ENCODE measurements at places on chromosomes 4 and X.

GRCh38 chr4:152007111-152007510 is 246.3 kb upstream of the GATB start:
- no peak for DNase-seq

GRCh38 chrX:3362956-3363355 is 16.5 kb upstream of the MXRA5 start:
- no peak for DNase-seq

DNA sequence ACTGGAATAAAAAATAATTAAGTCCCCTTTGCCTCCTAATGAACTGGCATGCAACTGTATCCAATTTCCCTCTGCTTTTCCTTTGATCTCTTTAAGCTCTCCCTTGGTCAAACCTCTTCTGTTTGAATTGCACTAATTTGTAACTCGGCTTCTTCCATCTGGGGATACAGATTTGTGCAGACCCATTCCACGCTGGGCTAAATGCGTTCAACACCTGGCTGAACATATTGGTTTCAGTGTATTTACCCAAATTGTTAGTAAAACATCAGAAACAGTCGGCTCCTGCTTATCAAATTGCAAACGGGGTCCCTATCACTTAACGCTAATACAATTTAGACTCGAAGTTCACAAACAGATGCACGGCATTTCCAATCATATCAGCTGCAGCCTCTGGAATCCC is 124.9 kb upstream of the TAPT1 start:
- DNase-seq = no peak

GRCh38 chr4:114813961-114814360 is 215.4 kb downstream of the UGT8 start:
- no peak for DNase-seq

DNA sequence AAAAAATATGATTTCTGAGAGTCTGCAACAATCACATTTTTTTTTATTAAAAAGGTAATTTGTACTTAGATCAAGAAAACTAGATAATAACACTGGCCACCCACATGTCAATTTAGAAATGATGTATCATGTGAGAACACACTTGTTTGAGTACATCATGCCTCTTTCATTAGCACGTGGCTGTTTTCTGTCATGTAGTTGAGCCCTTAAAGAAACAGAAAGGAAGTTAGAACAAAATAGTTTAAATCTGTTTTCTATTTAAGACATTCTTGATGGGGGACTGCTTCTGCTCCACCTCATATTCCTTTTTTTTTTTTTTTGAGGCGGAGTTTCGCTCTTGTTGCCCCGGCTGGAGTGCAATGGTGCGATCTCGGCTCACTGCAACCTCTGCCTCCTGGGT is 207.5 kb downstream of the NSUN7 start:
- no peak for DNase-seq

DNA sequence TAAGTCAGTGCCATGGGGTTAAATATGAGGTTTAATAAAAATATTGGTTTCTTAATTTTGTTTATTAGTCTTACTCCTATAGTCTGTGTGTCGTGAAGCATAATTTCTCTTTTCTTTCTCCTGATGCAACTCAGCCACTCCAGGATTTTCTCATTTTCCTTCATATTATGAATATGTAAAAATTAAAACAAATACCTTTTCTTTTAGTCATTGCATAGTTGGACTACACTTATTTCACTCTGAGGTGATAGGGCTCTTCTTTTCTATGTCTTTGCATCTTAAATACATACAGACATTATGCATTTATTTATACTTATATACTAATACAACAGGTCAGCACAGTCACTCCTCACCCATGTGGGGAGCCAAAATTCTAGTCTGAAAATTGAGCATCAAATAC is 19.1 kb downstream of the GALNT7 start:
- DNase-seq = no peak

GRCh38 chr4:11847167-11847566 is 418.5 kb upstream of the HS3ST1 start:
- DNase-seq = no peak

GRCh38 chr4:79871961-79872360 is 201.1 kb downstream of the ANTXR2 start:
- no peak for DNase-seq

GRCh38 chr4:105894660-105895582 is at the start of gene NPNT:
Gene NPNT, plus strand, starts transcription at chr4:105895471. Its CDS starts 182 bp downstream, at chr4:105895653.
- no peak for DNase-seq

GRCh38 chr4:14299166-14299565 is 671.6 kb upstream of the BOD1L1 start:
- DNase-seq = no peak

DNA sequence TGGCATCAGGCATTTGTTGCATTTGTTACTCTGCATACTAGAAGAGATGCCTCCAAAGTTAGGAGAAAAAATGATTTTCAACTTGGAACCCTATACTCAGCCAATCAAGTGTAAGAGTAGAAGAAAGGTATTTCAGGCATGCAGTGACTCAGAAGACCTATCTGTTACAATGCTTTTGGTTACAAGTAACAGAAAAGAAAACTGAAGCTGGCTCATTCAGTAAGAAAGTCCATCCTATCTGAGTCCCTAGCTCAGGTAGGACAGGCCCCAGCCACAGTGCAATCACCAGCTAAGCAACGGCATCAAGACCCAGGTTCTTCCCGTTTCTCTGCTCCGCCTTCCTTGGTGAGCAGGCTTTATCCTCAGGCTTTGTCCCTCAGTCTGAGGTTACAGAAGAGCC is 23.3 kb downstream of the MECP2 start:
- DNase-seq = no peak

GRCh38 chrX:104432321-104432720 is 133.7 kb upstream of the IL1RAPL2 start:
- DNase-seq = no peak

DNA sequence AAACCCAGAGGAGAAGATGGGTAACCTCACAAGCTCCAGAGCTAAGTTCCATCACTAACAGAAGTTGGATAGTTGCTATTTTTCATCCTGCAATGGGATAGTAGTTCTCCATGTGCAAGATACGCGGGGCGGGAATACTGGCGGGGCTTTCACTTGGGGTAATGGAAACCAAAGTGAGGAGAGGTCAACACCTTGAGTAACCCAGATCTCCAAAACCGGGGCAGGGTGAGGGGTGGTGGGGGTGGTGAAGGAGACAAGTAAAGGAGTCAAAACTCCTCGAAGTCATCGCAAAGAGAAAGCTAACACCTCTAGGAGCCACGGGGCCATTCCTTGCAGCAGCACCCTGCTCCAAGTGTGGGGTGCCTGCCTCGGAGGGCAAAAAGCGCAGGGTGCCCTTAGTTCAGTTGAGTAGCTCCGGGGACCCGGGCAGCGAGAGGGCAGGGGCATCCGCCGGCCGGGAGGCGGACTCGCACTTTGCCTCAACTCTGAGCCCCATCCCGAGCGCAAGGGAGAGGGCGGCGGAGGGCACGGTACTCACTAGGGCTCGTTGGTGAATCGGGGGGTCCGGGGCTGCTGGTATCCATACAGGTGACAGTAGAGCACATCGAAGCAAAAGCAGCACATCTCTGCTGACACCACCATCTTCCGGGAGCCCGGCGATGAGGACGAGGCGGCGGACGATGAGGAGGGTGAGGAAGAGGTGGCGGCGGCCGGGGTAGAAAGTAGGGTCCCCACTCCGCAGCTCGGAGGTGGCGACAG is 645 bp downstream of the AMMECR1 start:
- peak; percentile 1 for DNase-seq

GRCh38 chrX:8783097-8783713 is 18.0 kb downstream of the FAM9A start:
- DNase-seq = no peak

DNA sequence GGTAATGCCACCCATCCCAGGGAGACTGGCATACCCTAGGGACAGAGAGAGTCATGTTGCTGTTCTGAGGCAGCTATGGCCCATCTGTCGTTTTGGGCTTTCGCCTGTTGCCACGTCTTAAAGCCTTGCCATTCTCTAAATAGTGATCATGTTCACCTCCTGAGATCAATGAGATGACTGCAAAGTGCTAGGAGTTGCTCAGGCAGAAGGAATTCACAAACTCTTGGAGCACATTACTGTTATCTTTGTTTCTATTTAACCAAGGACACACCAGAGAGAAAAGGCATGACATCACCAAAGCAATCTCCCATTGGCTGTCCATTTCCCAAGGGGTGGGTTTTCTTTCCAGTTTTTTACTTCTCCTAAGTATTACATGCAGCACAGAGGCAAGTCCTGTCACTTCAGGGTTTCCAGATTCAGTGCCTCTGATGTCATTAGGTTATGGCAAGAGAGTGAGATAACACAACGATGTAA is 37.1 kb upstream of the SETD7 start:
- DNase-seq = no peak

DNA sequence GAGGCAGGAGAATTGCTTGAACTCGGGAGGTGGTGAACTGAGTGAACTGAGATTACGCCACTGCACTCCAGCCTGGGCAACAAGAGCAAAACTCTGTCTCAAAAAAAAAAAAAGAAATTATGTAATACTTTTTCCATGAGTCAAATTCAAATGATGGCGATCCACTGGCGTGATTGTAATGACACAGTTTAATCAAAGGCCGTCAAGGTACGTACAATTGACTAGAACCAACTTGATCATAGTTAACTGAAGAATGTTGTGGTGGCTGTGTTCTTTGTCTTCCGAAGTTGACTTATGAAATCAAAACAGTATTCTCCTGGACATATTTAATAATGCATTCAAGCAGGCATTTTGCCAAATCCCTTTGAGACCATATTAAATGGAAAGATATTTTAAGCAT is 318.6 kb upstream of the FAT1 start:
- no peak for DNase-seq

DNA sequence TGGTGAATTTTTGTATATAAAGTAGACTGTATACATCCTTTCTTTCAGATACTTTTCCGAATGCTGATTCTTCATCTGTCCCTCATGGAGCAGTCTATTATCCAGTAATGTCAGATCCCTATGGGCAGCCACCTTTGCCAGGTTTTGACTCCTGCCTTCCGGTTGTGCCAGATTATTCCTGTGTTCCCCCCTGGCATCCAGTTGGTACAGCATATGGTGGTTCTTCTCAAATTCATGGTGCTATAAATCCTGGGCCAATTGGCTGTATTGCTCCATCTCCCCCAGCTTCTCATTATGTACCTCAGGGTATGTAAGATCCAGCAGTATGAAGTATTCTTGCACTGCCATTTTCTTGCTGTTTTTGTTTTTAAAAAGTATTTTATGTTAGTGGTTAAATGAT is 78.7 kb downstream of the ALG13 start:
- DNase-seq = no peak

GRCh38 chrX:7062276-7062675 is 85.2 kb upstream of the STS start:
- no peak for DNase-seq

GRCh38 chrX:28487818-28488217 is 99.4 kb upstream of the IL1RAPL1 start:
- no peak for DNase-seq

GRCh38 chrX:10965174-10965798 is 145.8 kb upstream of the HCCS start:
- DNase-seq = no peak

- DNase-seq = no peak
Measured at GRCh38 chr4:87065021-87065420, 130.2 kb downstream of the AFF1 start.

DNA sequence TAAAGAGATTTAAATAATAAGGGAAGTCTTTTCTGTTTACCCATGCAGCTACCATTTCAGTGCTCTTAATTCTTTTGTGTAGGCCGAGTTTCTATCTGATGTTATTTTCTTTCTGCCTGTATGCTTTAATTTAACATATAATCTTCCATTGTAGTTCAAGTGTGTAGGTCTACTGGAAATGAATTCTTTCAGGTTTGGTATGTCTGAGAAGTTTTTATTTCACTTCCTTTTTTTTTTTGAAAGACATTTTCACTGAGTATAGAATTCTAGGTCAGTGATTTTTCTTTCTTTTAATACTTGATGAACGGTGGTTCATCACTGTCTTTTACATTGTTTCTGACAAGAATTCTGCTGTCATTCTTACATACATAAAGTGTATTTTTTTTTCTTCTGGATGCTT is 42.1 kb downstream of the VAMP7 start:
- DNase-seq = no peak

- DNase-seq = no peak
Measured at GRCh38 chrX:105564501-105564900, 257.8 kb upstream of the NRK start.

DNA sequence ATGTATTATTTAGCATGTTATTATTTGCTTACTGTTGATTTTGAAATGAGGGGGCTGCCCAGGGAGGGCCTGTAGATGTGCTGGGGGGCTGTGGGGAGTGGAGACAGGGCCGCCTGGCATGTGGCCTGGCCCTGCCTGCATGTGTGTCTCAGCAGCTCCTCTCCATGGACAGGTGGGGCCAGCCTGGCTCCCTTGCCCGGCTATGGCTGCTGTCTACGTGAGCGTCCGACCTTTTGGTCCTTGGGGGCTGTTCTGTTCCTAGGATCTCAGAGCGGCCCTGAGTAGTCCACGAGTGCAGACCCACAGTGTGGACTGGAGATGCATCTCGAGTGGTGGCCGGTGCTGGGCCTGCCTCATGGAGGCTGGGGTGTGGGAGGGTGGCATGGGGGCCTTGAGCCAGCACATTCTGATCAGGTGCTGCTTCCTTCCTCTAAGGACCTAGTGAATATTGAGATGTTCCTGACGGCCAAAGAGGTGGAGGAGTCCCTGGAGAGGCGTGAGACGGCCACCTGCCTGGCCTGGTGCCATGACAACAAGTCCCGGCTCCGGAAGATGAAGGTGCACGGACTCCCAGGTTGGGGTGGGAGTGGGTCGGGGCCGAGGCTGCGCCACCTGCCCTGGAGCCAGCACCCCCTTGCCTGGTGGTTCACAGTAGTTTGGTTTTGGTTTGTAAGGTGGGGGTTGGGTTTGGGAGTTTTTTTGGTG is 24.9 kb upstream of the UVSSA start:
- DNase-seq = no peak

DNA sequence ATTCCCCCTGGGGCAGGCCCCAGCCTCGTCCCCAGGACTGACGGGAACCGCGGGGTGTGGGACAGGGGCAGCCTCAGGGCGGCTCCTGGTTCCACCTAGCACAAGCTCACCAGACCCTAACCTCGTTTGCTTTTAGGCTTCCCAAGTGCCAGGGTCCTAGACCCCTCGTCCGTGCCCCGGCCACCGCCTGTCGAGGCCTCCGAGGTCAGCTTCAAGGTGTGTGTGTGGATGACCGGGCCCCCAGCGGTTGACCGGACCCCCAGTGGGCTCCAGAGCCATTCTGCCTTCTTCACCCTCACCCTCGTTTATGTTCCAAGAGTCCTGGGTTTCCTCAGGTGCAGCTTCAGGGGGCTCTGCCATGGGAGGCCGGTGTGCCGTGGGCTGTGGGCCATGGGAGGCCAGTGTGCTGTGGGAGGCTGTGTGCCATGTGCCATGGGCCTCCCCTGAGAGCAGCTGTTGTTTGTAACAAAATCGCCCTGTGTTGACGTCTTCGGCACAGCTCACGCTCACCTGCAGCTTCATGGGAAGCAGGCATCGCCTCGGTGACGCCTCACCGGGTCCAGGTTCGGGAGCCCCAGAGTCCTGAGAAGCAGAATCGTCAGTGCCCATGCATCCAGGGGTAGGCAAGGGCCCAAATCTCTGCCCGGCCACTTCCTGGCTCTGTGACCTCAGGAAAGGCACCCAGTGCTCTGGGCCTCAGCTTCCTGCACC is 43.0 kb upstream of the HMX1 start:
- no peak for DNase-seq

DNA sequence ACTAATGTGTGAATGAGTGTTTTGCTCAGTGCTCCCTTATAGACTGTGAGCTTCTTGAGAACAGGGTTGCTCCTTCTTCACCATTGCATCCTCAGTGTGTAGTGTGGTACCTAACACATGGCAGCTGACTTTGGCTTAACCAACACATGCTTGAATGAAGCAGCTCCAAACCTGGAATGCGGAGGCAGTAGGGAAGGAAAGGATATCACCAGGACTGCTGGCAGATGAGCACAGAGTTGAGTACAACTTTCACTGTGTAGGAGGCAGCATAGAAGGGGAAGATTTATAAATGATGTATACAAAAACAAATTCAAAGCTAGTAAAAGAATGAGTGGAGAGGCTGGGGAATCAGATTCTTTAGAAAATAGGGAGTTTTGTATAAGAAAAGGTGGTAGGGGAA is 174.3 kb downstream of the SLIT2 start:
- no peak for DNase-seq

All from stimulated activated CD8-positive, alpha-beta memory T cell treated with anti-CD3 and anti-CD28 coated beads, Interleukin-15, amount 100 ng/mL, for 24 hours (primary cell).